ENCODE measurements at places on chromosomes 1 and 21.

DNA sequence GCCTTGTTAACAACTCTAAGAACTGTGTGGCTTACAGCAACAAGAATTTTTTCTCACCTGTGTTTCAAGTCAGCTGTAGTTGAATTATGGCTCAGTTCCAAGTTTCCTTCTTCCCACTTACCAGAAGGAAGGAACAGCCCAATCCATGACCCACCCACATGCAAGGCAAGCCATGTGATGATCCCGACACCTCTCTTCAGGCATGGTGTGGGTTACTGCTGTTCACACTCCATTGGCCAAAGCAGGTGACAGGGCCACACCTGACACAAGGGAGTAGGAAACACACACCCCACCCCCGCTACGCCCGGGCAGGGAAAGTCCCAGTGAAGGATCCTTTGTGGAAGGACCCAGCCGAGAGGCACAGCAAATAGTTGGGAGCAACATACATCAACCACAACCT, 36.3 kb downstream of the KCNJ15 start:
- DNase-seq = no peak

- no peak for DNase-seq
Observed at GRCh38 chr1:155324717-155325602, 4.3 kb downstream of the RUSC1 start.

DNA sequence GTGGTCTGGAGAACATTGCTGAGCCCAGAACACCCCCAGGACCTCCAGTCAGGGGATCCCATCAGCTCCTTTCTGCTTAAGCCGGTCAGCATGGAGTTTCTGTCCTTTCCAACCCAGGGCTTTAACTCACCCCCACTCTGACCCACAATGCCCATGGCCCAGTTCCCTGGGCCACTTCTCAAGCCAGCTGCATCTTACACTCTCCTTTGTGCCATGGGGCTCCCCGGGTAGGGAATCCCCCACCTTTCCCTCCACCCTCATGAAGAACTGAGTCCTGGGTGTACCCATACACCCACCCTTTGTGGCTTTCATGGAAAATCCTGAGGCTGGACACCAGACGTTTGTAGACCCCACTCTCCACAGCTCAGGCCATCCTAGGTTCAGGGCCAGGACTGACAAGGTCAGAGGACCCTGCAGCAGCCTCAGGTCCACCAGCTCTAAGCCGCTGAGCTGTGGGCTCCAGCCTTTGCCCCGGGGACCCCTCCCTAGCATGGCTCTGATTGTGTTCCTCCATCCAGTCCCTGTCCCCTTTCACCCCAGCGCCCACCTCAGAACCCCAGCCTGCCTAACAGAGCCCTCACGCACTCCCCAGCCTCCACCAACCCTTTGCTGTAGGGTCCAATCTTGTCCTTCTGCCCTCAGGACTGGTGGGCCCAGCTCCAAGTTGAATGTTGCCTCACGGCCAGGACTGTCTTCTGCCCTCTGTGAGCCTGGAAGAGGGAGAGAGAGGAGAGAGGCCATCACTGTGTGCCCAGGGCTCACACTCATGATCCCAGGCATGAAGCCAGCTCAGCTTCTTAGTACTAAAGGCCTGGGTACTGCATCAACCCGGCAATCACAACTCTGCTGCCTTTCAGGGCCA, 394.8 kb downstream of the MATN1 start:
- DNase-seq = no peak

GRCh38 chr1:24292103-24292502, 27.1 kb upstream of the GRHL3 start:
- no peak for DNase-seq

DNA sequence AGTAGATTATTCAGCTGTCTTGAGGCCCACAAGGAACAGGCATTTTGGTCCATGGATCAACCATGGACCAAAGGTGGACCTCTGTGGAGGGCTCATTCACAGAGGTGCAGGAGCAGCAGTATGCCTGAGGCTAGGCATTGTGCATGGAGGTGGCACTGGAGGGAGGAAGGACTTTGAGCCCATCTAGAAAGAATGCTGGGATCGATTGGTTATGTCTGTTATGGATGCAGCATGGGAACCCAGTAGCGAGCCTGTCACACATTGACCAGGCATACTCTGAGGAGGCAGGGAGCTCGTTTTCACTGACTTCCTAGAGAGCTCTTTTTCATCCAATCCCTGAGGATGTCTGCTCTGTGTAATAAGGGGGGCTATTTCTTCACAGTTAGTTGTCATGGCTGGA, 75.5 kb downstream of the KCNN3 start:
- no peak for DNase-seq

- DNase-seq = no peak
Observed at GRCh38 chr1:89104147-89104546, 21.8 kb downstream of the GBP2 start.

Data from non-pigmented ciliary epithelial cell (primary cell).